ENCODE measurements at places on chromosomes 2 and 18.

GRCh38 chr18:9058406-9058805, 44.1 kb upstream of the NDUFV2 start:
- DNase-seq, result peak; percentile 39

DNA sequence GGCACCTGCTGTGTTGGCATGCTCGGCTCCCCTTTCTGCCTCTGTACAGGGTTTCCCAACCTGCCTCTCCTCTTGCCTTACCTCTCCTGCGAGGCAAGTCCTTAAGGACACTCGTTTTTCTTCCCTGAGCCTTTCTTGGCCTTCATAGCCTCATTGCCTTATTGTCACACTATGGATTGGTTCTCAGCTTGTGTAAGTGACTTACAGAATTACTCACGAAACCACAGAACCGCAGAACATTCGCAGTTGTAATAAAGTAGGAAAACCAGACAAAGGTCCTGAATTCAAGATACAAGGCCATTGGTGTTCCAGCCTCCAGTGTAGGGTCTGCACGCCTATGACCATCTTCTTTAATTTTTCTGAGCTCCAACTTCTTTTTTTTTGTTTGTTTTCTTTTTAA, 317.6 kb upstream of the SMIM21 start:
- no peak for DNase-seq

GRCh38 chr18:73715210-73715670, 432.4 kb downstream of the FBXO15 start:
- DNase-seq, result no peak

DNA sequence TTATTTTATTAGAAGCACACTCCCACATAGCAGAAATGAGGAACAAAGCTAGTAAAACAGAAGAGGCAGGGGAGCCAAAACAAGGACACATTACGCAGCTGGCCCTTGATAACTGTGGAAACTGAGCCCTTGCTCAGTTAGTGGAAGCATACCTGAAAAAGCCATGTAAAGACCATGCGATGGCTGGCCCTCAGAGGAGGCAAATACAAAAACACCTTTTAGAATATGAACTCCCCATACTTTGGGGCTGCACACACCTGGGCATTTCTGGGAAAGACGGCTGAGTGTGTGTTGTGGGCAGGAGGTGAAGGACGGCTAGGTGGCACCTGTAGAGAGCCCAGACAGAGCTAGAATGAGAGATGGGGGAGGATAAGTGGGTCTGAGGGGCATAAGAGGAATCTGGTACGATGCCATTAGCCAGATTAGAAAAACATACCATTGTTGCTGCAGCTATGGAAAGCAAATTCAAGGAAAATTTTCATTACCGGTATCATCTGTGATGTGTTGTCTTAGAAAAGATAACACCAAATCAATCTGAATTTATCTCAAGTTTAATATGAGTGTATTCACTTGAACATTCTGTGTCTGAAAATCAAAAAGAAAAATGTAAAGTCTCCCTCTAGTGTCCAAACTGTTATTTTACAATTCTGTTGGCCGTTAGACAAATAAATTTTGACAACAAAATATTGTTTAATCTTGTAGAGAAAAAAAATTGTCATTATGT, 45.2 kb upstream of the SULT1C3 start:
- DNase-seq, result peak; percentile 14

- DNase-seq, result peak; percentile 90
Observed at GRCh38 chr2:63050334-63051041, at the start of gene OTX1. OTX1 (plus strand) TSS chr2:63050830; CDS start chr2:63052991, 2,161 bp downstream.

- no peak for DNase-seq
Observed at GRCh38 chr2:52345676-52346075, 1313.7 kb upstream of the NRXN1 start.

- no peak for DNase-seq
Observed at GRCh38 chr2:104847586-104848160, 6.2 kb upstream of the POU3F3 start.

DNA sequence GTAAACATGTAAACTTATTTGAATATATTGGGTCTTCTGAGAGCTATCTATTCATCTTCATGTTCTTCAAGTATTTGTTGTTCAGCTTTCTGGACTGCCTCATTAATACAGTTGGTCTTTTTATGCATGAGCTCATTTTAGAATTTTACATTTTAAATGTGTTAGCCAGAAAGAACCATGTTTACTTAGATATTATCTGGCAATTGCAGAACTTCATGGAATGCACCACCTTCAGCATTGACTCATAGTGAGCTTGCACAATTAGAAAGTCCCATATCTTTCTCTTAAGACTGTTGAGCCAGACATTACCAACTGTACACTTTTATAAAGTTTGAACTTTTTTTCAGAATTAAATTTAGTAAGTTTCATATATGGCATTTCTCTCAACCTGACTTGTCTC, 536.7 kb downstream of the RIT2 start:
- DNase-seq, result peak; percentile 4

DNA sequence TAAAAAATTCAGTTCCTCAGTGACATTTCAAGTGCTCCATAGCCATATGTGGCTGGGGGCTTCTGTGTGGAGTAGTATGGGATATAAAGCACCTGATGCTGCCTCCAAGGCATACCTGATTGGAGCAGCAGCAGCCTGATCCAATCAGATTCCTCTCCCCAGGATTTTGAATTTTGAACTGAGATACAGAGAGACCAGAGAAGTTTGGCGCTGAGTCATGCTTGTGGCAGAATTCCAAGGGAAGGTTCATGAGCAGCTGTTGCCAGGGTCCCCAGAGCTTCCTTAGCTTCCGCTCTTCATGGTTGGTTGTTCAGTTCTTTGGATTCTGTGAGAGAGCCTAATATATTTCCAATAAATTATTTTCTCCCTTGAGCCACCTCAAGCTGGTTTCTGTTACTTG, 29.0 kb upstream of the CFAP36 start:
- peak; percentile 36 for DNase-seq

DNA sequence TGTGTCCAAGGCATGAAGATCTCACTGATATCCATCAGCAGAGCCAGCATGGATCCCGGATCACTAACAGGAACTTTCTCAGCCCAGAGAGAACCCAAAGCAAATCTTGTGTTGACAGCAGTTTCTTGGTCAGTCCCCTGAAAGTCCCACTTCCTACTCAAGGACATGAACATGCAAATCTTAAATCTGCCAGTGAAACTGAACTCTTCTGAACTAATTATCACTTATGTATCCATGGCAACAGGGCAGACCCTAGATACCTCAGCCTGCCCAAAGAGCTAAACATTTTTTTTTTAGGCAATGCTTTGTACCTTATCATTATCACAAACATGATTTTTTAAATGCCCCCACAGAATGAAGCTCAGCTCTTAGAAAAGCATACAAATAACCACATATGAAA, 127.8 kb upstream of the DDX18 start:
- DNase-seq, result no peak

DNA sequence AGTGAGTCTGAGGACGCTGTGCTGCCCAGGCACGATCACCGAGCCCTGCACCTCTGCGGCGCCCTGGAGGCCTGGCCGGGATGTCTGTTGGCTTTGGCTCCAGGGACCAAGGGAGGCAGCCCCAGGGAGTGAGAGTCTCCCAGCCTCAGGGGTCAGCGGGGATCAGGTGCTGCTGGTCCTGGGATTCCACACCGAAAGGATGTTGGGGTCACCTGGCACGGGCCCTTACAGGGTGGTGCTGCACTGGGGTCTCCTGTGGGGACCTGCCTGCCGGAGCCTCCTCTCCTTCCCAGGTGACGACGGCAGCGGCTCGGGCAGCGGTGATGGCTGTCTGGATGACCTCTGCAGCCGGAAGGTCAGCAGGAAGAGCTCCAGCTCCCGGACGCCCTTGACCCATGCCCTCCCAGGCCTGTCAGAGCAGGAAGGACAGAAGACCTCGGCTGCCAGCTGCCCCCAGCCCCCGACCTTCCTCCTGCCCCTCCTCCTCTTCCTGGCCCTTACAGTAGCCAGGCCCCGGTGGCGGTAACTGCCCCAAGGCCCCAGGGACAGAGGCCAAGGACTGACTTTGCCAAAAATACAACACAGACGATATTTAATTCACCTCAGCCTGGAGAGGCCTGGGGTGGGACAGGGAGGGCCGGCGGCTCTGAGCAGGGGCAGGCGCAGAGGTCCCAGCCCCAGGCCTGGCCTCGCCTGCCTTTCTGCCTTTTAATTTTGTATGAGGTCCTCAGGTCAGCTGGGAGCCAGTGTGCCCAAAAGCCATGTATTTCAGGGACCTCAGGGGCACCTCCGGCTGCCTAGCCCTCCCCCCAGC, 30.5 kb downstream of the GPC1 start:
- no peak for DNase-seq

- DNase-seq, result no peak
Observed at GRCh38 chr2:85475799-85476490, 57.4 kb downstream of the SH2D6 start.

- DNase-seq, result no peak
Observed at GRCh38 chr2:130288467-130289403, 54.0 kb upstream of the IMP4 start.

DNA sequence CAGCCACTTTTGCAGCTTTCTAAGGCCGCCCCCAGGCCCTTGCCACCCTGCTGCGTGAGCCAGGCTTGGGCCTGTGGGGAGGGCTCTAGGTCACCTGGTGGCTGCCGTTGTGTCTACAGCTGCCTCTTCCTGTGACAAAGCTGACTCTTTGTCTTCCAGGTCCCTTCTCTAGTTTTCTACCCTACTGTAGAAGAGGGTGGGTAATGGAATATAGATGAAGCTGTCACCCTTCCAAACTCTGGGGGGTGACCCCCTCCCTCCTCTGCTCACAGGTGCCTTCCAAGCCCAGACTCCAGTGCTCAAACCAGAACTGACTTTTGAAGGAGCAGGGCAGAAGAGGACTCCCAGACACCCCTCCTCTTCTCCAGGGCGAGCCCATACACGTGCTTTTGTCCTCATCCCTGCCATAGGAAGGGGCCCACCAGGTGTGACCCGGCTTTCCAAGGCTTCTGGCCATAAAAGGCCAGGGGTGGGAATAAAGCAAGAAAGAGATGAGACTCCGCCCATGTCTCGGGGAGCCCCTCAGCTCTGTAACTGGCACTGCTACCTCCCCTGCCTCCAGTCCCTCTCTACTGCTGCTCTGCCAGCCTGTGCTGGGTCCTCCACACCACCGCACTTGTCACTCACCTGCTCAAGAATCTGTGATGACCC, 17.9 kb upstream of the SDC1 start:
- DNase-seq, result no peak

GRCh38 chr2:118834901-118835745, 12.3 kb downstream of the EN1 start:
- DNase-seq, result peak; percentile 65

DNA sequence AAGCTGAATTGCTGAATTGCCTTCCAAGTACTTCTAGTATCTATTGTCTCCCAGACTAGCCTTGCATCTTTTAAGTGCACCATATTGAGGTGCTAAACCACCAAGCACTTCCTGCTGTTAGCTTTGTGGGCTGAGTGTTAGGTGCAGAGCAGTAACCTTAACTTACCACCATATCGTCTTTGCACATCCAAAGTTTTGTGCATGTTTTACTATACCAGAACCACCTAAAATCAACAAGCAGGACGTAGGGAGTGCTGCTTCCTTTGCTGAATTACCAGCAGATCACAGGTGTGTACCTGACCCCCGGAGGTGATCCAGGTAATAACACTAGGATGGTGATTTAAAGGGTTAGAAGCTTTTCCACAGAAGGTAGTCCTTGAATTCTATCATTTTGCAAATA, 359.9 kb upstream of the HNRNPA3 start:
- no peak for DNase-seq

- peak; percentile 45 for DNase-seq
Observed at GRCh38 chr2:75277111-75277510, 77.8 kb upstream of the TACR1 start.

DNA sequence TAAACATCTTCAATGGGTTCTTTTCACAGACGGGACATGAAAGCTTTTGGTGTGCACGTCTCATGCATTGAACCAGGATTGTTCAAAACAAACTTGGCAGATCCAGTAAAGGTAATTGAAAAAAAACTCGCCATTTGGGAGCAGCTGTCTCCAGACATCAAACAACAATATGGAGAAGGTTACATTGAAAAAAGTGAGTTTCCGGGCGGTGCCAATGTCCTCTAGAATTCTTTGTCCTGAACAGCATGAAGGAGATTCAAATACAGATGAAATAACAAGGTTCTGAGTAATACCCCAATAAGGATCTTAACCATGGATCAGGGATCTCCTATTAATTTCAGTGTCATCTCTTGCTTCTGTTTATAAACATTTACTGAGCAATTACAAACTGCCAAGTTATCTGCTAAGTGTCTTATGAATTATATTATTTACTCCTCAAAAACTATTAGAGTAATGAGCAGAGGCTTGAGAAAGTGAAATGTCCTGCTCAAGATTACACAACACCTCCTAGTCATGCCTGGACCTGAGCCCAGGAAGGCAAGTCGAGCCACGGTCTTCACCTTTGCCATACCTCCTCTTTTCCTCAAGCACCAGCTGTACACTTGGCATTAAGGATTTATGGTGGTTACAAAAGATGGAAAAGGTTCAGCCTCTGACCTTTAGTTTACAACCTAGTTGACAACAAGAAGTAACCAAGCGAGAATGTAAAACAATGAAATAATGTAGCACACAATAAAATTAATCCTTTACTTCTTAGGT, 22.6 kb downstream of the DHRS9 start:
- peak; percentile 15 for DNase-seq

DNA sequence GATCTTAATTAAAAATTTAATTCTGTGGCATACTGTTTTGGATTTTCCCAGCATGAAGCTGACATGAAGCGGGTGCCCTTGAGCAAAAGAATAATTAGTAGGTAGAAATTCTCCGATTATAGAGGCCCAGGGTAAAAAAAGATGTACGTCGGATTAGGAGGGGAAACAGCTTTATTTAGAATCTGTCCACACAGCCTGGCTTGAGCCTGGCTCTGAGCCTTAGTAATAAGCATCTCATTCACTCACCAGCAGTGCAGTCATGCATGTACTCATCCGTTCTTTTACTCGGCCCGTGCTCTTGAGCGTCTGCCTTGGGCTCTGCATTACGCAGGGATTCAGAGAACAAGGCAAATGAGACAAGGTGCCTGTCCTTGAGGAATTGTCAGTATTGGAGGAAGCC, 219.3 kb downstream of the AGAP1 start:
- DNase-seq, result no peak

- peak; percentile 1 for DNase-seq
Observed at GRCh38 chr2:240252191-240252871, 111.9 kb upstream of the OTOS start.

DNA sequence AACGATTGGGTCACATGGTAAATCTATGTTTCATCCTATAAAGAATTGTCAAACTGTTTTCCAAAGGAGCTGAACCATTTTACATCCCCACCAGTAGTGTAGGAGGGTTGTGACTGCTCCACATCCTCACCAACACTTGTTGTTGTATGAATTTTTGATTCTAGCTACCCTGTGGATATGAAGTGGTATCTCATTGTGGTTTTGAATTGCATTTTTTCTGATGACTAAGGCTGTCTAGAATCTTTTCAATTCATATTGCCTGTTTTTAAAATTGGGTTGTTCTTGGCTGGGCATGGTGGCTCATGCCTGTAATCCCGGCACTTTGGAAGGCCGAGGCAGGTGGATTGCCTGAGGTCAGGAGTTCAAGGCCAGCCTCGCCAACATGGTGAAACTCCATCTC, 44.5 kb downstream of the TXNL1 start:
- DNase-seq, result no peak

All from GM03348 (cell line).